Smooth muscle cell of the pulmonary artery (primary cell): ENCODE measurements at places on chromosomes 13 and 19. TPM values are rescaled to one million over a fixed set of nuclear protein-coding genes. Genes with fewer than 3 reads are reported as not detected.

Gene AMH
- 0.52 and 1.3 TPM in 2 replicates for total RNA-seq

Gene PTGIR
- 20.0 and 34.8 TPM in 2 replicates for total RNA-seq

Gene CD33
- not detected in 2 replicates for total RNA-seq

Gene SMIM44
- total RNA-seq, result not detected in 2 replicates

Gene FPR3
- total RNA-seq, result 0.07 and 0.17 TPM in 2 replicates

Gene PRX
- total RNA-seq, result 1.4 and 1.6 TPM in 2 replicates

Gene POSTN
- total RNA-seq, result 686 and 1,499 TPM in 2 replicates

Gene ZNF829
- total RNA-seq, result 2.6 and 3.4 TPM in 2 replicates

Gene ZNF850
- 2.0 and 3.0 TPM in 2 replicates for total RNA-seq

Gene AP1M2
- total RNA-seq, result 0.13 TPM in 1 of 2 replicates, not detected in the other

Gene KANK3
- 0.17 and 0.26 TPM in 2 replicates for total RNA-seq

Gene BST2
- total RNA-seq, result 7.3 and 63.1 TPM in 2 replicates

Gene SRRM5
- 0.03 TPM in 1 of 2 replicates, not detected in the other for total RNA-seq

Gene ATP7B
- total RNA-seq, result 2.7 and 3.5 TPM in 2 replicates

Gene SYDE1
- total RNA-seq, result 42.7 and 48.6 TPM in 2 replicates

Gene SH2D3A
- not detected in 2 replicates for total RNA-seq

Gene ZNF844
- 8.8 and 11.3 TPM in 2 replicates for total RNA-seq

Gene TJP3
- total RNA-seq, result not detected in 2 replicates

Gene ZNF317
- 16.1 and 19.0 TPM in 2 replicates for total RNA-seq

Gene KCNJ14
- total RNA-seq, result 0.65 and 1.1 TPM in 2 replicates

Gene HCST
- total RNA-seq, result 0.46 and 1.2 TPM in 2 replicates

Gene SYCN
- not detected in 2 replicates for total RNA-seq

Gene ZNF99
- not detected in 2 replicates for total RNA-seq

Gene URAD
- not detected in 2 replicates for total RNA-seq

Gene MISP
- 0.10 and 0.13 TPM in 2 replicates for total RNA-seq

Gene FAM83E
- 0.23 and 0.52 TPM in 2 replicates for total RNA-seq

Gene ZNF90
- 1.0 and 1.5 TPM in 2 replicates for total RNA-seq

Gene SIAH3
- total RNA-seq, result not detected in 2 replicates

Gene IGFL2
- total RNA-seq, result 0.13 TPM in 1 of 2 replicates, not detected in the other

Gene PSG6
- total RNA-seq, result not detected in 2 replicates

Gene SWSAP1
- 0.50 and 0.65 TPM in 2 replicates for total RNA-seq

Gene DACT3
- total RNA-seq, result 6.6 and 6.8 TPM in 2 replicates

Gene ZFP30
- 14.9 and 17.1 TPM in 2 replicates for total RNA-seq

Gene SHC2
- 0.33 and 2.4 TPM in 2 replicates for total RNA-seq

Gene ZNF835
- 0.65 and 1.3 TPM in 2 replicates for total RNA-seq

Gene FAAP24
- 0.98 and 1.1 TPM in 2 replicates for total RNA-seq

Gene PSG4
- 0.36 TPM in 1 of 2 replicates, not detected in the other for total RNA-seq

Gene STK11
- 76.9 and 77.2 TPM in 2 replicates for total RNA-seq

Gene DIRAS1
- total RNA-seq, result 2.3 TPM in 2 replicates

Gene VSTM1
- not detected in 2 replicates for total RNA-seq

Gene TEX101
- not detected in 2 replicates for total RNA-seq

Gene GET3
- total RNA-seq, result 61.8 and 67.5 TPM in 2 replicates
